Stimulated activated memory B cell treated with anti-CD40 and anti-IgM and Interleukin-4, amounts not matched to agents 10 μg/mL and 1 μg/mL and 100 μg/mL, for 72 hours (primary cell): ENCODE measurements at places on chromosomes 5 and 9.
A peak's percentile ranks its signal among the peaks of the same experiment; 100 is the strongest.

DNA sequence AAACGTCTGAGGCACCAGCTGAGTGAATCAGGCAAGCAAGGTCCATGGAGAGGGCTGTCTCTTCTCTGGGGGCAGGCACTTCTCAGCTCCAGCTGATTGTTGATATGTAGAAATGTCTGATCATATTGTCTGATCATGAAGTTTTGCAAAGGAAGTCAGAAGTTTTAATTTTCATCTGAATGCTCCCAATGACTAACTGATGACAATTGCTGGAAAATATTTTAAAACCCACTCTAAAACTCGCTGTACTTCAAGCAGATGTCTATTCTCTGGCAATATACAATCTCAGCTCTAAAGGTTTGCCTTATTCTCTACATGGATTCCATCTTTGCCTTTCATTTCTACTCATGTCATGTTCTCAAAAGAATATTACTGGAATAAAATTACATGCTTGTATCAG is 12.7 kb downstream of the PLK2 start:
- peaks cover 22% of the 10 kb centered on the region for H3K27me3 ChIP-seq
- no peak overlapping the region for H3K4me3 ChIP-seq
- no peak overlapping the region for H3K27ac ChIP-seq
- ATAC-seq: no peak
- no peaks in the 10 kb centered on the region for H3K4me1 ChIP-seq
- no peaks in the 10 kb centered on the region for H3K36me3 ChIP-seq

DNA sequence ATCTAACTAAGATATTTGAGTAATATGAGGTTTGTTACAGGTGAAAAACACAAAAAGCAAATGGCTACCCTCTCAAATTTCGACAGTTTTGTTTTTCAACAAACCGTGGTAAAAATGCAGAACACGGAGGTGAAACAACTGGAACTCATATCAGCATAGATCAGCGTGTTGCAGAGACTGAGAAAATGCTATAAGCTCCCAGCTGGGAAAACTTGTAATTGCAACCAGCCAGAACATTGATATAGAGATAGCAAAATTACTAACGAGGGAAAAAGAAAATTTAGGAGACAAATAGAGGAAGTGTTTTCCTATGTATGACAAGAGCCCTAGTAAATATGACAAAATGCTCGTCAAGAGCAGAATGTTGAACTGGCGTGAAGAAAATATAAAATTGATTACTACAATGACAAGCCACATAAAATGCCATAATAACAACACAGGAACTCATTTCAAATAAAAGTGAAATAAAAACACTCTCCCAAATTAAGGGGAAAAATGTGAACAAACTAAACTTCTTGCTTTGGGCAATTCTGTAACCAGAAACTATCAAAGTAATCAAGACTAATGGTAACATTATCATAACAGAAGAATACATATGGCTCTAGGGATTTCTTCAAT is 1989.8 kb downstream of the EFNA5 start:
- H3K4me1 ChIP-seq: no peaks in the 10 kb centered on the region
- H3K36me3 ChIP-seq: no peaks in the 10 kb centered on the region
- H3K27ac ChIP-seq: no peak overlapping the region
- no peak for ATAC-seq

DNA sequence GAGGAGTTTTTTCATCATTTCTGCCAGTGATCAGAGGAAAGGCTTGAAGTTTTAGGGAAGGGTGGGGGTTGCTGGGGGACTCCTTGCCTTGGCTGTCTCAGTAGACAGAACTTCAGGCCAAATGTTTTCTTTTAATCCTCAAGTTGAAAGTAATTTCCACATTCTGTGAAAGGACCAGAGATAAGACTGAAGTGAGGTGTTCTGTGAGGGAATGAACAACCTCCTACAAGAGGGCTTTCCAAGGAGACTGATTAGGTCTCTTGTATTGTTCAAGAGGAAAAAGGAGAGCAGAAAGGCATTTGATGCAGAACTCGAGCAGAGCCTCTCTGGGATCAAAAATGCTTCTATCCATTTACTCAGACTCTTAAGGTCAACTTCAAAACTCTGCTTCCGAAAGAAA is 282.1 kb upstream of the ATP10B start:
- no peak overlapping the region for H3K27ac ChIP-seq
- no peaks in the 10 kb centered on the region for H3K27me3 ChIP-seq
- no peak overlapping the region for H3K4me3 ChIP-seq
- no peaks in the 10 kb centered on the region for H3K4me1 ChIP-seq

- peak; percentile 67 for ATAC-seq
- no peak overlapping the region for H3K27ac ChIP-seq
- peaks cover 13% of the 10 kb centered on the region for H3K27me3 ChIP-seq
Observed at GRCh38 chr9:109440797-109441287, 57.3 kb downstream of the PTPN3 start.

DNA sequence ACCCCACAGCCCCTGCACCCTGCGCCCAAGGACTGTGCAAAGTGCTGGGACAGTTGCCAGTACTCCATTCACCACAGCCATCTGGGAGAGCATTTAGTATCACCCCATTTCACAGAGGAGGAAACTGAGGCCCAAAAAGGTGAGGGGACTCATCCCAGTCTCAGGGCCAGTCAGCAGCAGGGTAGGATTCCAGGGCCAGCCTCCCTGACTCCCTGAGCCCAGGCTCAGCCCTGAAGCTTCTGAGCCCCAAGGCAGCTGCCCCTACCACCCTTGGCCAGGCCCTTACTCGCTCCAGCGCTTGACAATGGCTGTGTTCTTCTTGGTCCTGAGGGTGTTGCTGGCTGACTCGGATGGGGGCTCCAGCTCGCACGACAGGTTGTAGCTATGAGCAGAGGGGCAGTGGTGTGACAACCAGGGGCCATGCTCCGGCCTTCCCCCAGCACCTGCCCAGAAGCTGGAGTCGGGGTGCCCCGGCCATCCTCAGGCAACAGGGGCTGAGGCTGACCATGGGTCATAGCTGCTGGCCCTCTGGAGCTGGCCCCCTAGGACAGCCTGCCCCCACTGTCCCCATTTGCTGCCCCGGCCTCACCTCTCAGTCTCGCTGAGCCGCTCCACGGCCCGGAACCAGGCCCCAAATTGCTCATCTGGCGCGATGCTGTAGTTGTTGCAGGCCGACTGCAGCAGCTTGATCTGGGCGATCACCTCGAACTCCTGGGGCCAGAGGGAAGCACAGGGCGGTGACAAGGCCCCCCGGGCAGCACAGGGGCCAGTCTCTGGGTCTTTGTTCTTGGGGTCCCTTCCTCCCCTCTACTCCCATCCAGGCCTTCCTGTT is 18.6 kb downstream of the RALGDS start:
- no peaks in the 10 kb centered on the region for H3K4me1 ChIP-seq
- H3K27me3 ChIP-seq: no peaks in the 10 kb centered on the region
- H3K4me3 ChIP-seq: no peak overlapping the region
- no peak overlapping the region for H3K27ac ChIP-seq
- peaks cover 79% of the 10 kb centered on the region for H3K36me3 ChIP-seq
- no peak for ATAC-seq

- no peak overlapping the region for H3K27ac ChIP-seq
- no peak for ATAC-seq
- H3K4me3 ChIP-seq: no peak overlapping the region
Observed at GRCh38 chr5:67732471-67732870, 483.1 kb upstream of the PIK3R1 start.

DNA sequence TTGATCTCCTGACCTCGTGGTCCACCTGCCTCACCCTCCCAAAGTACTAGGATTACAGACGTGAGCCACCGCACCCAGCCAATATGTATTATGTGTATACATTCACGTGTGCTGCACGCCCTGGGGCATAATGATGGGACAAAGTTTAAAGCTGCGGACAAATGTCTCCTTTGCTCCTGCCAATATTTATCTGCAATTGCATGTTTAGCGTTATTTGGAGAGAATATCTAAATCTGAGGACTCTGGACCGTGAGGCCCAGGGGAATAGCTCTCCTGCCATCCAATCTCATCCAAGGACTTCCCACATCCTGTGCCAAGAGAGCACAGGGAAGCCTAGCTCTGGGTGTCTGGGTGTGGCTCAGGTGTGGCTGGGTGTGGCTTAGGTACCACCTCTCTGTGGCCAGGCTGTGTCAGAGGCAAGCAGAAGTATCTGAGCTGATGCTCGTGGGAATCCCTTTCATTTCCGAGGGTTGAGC is 6.9 kb upstream of the BOD1 start:
- peaks cover 24% of the 10 kb centered on the region for H3K4me1 ChIP-seq
- H3K27me3 ChIP-seq: no peaks in the 10 kb centered on the region
- H3K27ac ChIP-seq: no peak overlapping the region

- H3K27me3 ChIP-seq: peaks cover 17% of the 10 kb centered on the region
- no peaks in the 10 kb centered on the region for H3K36me3 ChIP-seq
- ATAC-seq: no peak
- H3K27ac ChIP-seq: no peak overlapping the region
- no peak overlapping the region for H3K4me3 ChIP-seq
Observed at GRCh38 chr9:27768781-27769180, 195.5 kb upstream of the C9orf72 start.

- H3K4me1 ChIP-seq: peaks cover 33% of the 10 kb centered on the region
- peak; percentile 27 for ATAC-seq
- H3K4me3 ChIP-seq: no peak overlapping the region
- H3K36me3 ChIP-seq: no peaks in the 10 kb centered on the region
- H3K27me3 ChIP-seq: no peaks in the 10 kb centered on the region
Observed at GRCh38 chr5:94793816-94794198, 175.3 kb downstream of the SLF1 start.

DNA sequence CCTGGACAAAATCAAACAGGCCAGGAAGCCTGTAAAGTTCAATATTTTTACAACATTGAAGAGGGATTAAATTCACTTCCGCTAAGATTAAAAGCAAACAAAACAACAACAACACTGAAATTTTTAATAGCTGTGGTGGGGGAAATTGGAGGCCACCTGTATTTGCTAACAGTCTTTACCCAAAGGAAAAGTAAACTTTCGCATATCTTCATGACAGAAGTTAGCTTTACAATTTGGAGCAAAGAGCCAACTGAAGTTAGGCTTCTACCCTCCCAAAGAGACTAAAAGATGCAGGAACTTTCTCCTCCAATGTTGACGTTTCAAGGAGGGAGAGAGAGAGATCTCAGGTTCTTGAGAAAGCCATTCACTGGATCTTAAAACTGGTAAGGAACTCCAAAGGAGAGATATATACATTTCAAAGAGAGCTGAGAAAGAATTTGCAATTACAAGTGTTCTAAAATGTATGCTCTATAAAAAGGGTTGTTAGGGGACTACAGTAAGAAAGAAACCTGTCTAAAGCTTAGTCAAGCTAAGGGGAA is 349.2 kb upstream of the CDH9 start:
- no peaks in the 10 kb centered on the region for H3K36me3 ChIP-seq
- no peaks in the 10 kb centered on the region for H3K27me3 ChIP-seq
- no peaks in the 10 kb centered on the region for H3K4me1 ChIP-seq
- H3K27ac ChIP-seq: no peak overlapping the region

DNA sequence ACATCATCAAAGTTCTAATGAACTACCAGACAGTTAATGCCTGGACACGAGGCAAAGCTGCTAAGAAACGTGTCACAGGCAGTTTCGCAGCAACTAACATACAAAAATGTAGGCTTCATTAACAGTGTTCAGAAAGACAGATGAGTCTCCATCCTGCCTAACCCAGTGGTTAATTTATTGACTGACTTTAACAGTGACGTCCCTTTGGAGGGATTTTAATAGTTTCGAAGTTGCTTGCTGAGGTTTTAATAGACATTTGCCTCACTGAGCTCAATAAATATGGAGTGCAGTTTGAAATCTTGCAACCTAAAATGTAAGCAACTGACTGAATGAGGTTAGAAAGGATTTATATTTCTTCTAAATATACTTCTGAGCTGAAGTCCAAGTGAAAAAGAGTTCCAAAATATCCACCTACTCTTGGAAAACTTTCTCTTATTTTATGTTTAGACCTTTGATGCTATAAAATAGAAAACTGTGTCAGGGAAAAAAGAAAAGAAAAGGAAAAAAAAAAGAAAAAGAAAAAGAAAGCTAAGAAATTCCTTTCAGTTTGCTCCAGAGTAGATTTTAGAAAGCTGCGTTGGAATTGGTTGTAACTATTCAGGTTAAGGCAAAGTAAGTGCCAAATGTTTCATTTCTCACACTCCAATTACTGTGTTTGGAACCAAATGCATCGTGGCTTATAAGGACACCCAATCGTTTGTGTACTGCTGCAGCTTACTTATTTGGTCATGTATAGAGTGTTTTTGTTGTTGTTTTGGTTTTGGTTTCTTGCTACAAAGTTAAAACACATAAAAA is 2016.6 kb downstream of the MAT2B start:
- H3K36me3 ChIP-seq: no peaks in the 10 kb centered on the region
- no peak overlapping the region for H3K27ac ChIP-seq
- H3K27me3 ChIP-seq: no peaks in the 10 kb centered on the region
- no peaks in the 10 kb centered on the region for H3K4me1 ChIP-seq
- H3K4me3 ChIP-seq: no peak overlapping the region
- no peak for ATAC-seq

DNA sequence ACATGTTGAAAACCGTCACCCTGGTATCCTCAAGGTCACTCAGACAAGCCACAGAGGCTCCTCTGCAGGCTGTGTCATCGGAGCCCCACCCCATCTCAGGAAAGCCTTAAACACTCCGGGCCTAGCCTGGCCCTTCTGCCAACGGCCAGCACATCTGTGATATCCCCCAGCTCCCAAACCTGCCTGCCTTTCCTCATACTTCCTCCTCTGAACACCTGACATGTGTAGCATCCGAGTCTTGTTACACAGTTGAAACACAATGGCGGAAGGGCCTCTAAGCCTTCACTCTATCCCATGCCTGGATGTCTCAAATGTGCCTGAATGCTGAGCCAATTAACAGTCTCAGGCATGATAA is 32.9 kb upstream of the TGFBR1 start:
- no peaks in the 10 kb centered on the region for H3K27me3 ChIP-seq
- H3K4me3 ChIP-seq: no peak overlapping the region
- no peaks in the 10 kb centered on the region for H3K36me3 ChIP-seq
- no peak for ATAC-seq

DNA sequence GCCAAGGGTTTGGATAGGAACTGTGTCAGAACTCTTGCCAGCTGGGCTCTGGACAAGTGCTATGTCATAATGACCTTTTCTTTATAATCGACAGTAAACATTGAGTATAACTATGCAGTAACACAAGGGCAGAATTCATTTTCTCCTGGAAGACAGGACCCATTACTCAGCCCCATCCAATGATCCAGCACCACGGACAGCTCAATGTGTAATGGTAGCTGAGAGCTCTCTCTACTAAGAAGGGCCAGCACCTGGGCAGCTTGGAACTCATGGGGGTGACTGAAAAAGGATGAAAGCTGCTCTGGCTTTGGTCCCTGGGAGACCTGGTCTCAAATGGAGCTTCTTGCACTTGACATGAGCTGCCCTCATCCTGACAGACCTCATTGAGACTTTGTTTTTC is 347.8 kb downstream of the TRIM32 start:
- ATAC-seq: no peak
- H3K4me3 ChIP-seq: no peak overlapping the region
- H3K4me1 ChIP-seq: no peaks in the 10 kb centered on the region
- H3K36me3 ChIP-seq: no peaks in the 10 kb centered on the region

DNA sequence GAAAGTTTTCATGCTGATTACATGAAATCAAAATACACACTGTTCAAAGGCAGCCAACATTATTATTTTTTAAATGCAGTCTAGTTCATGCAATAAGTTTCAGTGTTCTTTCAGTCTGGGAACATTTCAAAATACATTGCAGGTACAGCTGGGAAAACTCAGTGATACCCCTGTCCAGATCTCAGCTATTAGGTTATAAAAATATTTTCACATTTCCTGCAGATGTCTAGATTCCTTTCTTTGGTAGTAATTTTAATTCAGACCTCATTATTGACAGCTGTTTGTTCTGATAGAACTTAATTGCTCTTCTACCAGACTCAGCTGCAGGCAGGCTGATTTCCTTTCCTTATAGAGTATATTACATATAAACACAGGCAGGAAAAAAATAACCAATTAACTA is 556.8 kb upstream of the DMAC1 start:
- H3K4me3 ChIP-seq: no peak overlapping the region
- H3K27me3 ChIP-seq: no peaks in the 10 kb centered on the region
- H3K36me3 ChIP-seq: no peaks in the 10 kb centered on the region
- H3K27ac ChIP-seq: no peak overlapping the region
- no peak for ATAC-seq
